ENCODE measurements at places on chromosomes 6 and 20. TPM values are rescaled to one million over a fixed set of nuclear protein-coding genes. Genes with fewer than 3 reads are reported as not detected.

Gene TXLNB
- total RNA-seq: not detected

Gene NRSN1
- total RNA-seq: not detected

- no peaks in the 10 kb centered on the region for H3K36me3 ChIP-seq
- H3K4me3 ChIP-seq: no peak overlapping the region
- DNase-seq: no peak
- H3K27ac ChIP-seq: no peak overlapping the region
- H3K4me1 ChIP-seq: peaks cover 9% of the 10 kb centered on the region
These were observed 17.2 kb upstream of the HCK start for GRCh38 chr20:32034581-32035425.

GRCh38 chr6:42968126-42968701, 7.7 kb downstream of the GNMT start:
- no peak overlapping the region for H3K4me3 ChIP-seq
- no peak for DNase-seq
- H3K27ac ChIP-seq: no peak overlapping the region
- H3K36me3 ChIP-seq: peaks cover 55% of the 10 kb centered on the region
- H3K4me1 ChIP-seq: peaks cover 22% of the 10 kb centered on the region

DNA sequence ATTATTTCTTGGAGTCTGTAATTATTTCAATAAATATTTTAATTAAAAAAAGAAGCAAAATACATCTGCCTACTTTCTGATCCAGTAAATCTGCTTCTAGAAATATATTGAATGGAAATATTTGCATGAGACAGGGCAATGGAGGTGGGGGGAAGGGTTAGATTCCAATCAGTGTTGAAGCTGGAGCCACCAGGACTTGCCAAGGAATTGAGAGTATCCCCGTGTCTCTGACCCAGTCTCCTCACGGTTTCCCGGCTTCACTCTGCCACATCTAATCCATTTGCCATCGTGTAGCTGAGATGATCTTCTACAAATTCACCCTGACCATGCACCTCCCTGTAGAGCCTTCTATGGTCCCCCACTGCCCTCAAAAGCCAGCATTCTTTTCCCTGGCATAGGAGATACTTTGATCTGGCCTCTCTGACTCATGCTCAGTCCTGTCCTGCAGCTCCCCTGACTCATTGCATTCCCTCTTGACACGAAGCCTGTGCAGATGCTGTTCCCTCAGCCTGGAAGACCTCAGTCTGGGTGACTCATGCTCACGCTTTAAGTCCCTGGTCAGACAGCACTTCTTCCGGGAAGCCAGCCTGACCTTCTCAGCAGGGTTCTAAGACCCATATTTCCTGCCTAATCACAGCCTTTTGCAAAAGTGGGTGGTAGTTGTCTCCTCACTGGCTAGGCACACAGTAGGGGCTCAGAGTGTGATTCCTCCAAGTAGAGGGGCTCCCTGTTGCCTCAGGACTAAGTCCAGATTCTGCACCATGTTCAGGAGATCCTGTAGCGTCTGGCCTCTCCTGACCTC, 23.0 kb upstream of the FKBP1A start:
- no peak overlapping the region for H3K27ac ChIP-seq
- H3K27me3 ChIP-seq: no peaks in the 10 kb centered on the region
- H3K36me3 ChIP-seq: no peaks in the 10 kb centered on the region
- peaks cover 5% of the 10 kb centered on the region for H3K4me1 ChIP-seq
- peak; percentile 64 for DNase-seq

DNA sequence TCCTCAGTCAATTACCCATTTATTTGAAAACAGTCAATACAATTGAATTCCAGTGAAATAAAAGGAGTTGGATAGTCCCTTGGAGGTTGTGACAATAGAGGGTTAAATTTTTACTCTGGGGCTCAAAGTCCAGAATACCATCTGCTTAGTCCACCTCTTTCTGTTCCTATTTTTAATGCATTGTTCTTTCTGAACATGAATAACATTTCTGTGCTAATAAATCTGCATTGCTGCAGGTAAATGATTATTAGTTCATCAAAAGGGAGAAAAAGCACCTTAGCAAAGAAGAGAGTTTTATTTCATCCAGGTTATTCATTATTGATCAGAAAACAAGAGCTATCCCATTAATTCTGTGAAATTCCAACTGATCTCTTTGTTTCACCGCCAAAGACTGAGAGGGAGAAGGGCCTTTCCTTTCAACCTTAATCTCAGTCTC, 166.1 kb upstream of the OLIG3 start:
- H3K27me3 ChIP-seq: peaks cover 5% of the 10 kb centered on the region
- H3K4me1 ChIP-seq: no peaks in the 10 kb centered on the region
- H3K36me3 ChIP-seq: no peaks in the 10 kb centered on the region
- no peak overlapping the region for H3K4me3 ChIP-seq
- no peak overlapping the region for H3K27ac ChIP-seq
- no peak for DNase-seq

- peaks cover 8% of the 10 kb centered on the region for H3K4me1 ChIP-seq
- peaks cover 14% of the 10 kb centered on the region for H3K27me3 ChIP-seq
- no peak overlapping the region for H3K4me3 ChIP-seq
These were observed 31.4 kb downstream of the RPP40 start for GRCh38 chr6:4972438-4972837.

DNA sequence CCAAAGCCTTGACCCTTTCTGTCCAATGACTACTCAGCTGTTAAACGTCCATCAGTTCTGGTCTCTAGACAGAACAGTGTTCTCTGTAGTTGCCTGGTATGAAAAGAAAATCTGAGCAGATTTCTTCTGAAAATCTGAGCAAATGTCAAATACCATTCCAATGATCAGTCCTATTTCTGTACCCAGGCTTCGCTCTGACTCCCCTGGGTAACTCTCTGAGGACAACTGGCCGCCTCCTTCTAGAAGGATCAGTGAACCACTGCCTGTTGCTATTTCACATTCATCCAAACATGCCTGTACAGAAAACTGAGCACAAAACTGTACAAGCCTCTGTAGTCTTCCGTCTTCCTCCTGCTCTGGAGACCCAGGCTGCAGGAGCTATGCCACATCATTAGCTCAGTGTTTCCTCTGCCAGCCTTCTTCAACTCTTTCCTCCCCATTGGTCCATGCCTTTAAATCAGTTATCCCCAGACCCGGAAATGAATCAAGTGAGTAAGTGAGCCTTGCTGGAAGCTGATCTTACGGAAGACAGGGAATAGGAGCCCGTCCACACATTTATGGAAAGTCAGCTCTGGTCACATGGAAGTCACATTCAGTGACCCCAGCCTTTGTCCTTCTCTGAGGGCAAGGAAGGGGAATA, 63.3 kb downstream of the DAAM2 start:
- H3K27ac ChIP-seq: no peak overlapping the region
- H3K4me1 ChIP-seq: no peaks in the 10 kb centered on the region
- DNase-seq: no peak
- H3K27me3 ChIP-seq: peaks cover 17% of the 10 kb centered on the region
- no peaks in the 10 kb centered on the region for H3K36me3 ChIP-seq

DNA sequence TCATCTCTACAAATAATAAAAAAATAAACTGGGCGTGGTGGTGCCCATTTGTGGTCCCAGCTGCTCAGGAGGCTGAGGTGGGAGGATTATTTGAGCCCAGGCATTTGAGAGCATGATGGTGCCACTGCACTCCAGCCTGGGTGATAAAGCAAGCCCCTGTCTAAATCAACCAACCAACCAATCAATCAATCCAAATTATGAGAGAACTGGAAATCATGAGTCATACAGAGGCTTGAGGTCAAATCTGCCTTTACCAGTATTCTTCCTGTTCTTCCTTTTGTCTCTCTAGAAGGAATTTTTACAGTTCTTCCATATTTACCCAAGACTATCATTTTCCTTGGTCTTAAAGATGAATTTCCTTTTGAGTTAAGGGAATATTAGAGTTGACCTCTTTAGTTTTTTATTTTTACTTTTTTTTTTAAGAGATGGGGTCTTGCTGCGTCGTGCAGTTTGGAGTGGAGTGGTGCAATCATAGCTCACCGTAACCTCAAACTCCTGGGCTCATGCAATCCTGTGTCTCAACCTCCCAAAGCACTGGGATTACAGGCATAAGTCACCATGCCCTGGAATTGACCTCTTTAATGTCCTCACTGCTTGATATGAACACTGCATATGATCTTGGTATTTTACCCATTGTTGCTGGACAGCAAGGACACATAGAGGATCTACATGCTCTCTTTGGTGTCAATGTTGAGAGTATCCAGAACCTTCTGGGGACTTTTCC, 44.1 kb upstream of the TXNDC5 start:
- H3K27ac ChIP-seq: no peak overlapping the region
- H3K4me1 ChIP-seq: no peaks in the 10 kb centered on the region
- no peak overlapping the region for H3K4me3 ChIP-seq
- DNase-seq: no peak
- H3K36me3 ChIP-seq: no peaks in the 10 kb centered on the region
